ENCODE measurements at places on chromosomes 7 and 10.

DNA sequence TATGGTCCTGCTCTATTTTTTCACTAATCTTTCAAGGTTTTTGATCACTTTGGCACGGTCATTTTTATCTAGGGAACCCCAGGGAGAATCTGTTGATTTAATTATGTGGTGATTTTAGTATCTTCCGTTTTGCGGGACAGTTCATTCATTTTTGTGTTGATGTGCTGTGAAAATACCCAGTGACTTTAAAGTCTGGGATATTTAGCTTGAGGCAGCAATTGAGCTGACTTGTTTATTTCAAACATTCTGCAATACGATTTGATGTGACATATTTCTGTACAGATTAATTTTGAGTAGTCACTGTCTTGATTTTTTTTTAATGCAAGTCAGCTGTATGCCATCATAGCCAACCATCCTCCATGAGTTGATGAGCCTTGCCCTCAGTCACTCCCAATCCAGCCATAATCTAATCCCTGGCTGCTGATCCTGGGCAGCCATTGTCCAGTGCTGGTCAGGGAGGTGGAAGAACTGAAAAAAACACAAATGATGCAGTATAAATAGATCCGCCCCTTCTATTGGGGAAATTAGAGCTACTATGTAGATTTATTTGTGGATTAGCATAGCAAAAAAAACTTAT, 183.4 kb downstream of the CCSER2 start:
- no peak for DNase-seq

DNA sequence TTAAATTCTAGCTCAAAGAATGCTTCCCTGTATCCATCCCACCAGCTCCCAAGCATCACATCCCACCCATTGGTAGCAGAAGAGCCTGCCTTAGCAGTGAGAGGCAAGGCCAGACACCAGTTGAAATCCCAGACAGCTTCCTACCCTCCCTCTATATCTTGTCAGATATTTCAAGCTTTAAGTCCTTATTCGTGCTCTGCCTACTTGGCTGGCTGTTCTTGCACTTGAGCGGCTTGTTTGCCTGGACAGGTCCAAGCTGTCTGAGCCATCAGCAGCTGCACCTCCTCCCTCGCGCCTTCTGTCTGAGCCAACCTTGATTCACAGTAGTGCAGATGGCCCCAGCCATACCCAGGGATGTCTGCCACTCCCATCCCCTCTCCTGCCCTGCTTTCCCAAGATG, 16.4 kb downstream of the LRRC4 start:
- no peak for DNase-seq

GRCh38 chr7:114502454-114503254, 88.0 kb downstream of the FOXP2 start:
- no peak for DNase-seq

DNA sequence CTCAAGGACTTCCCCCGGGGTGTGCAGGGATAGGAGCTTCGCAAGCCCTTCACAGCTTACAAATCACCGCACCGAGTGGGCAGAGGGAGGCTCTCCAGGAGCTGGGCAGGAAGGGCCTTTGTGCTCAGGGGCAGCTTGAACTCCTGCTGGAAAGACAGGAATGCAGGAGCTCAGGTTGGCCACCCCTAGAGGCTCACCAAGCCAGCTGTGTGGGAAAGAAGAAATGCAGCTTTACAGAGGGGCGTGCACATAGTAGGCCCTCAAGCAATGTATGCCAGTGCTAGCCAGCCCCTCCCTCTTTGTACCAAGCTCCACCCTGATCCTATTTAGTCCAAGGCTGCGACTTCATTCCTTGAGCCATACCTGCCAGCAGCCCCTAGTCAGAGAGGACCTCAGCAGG, 26.1 kb downstream of the STRA8 start:
- DNase-seq: no peak

DNA sequence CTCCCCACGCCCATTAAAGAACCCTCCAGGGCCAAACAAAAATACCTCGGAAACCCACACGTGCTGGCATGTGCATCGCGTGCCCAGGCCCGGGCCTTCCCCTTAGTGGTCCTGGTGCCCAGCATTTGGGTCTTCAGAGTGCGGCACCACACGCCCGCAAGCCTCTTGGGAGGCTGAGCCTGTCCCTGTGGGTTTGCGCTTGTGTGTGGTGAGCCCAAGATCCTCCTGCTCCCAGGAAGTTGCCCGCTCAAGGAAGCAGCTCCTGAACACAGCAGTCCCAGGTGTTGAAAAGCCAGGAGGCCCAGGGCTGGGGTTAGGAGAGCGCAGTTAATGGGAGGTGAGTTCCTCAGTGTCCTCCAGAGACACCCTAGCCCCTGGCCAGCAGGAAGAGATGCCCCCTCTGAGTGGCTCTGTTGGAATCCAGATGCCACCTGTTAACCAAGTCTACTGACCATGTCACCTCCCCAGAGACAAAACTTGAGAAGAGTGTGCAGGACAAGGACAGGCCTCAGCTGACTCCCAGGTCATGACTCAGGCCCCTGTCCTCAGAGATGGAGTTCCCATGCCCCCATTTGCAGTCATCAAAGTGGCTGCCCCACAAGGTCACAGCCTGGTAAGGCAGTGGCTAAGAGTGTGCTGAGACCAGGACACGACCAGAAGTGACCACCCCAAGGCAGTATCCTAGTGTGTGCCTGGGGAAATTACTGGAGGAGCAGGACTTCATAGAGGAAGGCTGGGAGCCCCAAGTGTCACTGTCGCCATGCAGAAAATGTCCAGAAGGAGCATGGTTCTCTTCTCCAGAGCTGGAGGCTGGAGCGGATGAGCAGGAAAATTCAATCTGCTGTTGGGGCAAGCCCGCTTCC, 5.2 kb downstream of the FZD9 start:
- no peak for DNase-seq

- DNase-seq: no peak
These were observed 15.9 kb downstream of the VPS41 start for GRCh38 chr7:38893061-38893460.

- DNase-seq: no peak
These were observed 163.0 kb upstream of the PPP1R3A start for GRCh38 chr7:114081606-114082425.

- DNase-seq: no peak
These were observed 625.1 kb downstream of the DNAJB6 start for GRCh38 chr7:157961731-157962457.

GRCh38 chr7:148540041-148540738, 50.4 kb upstream of the C7orf33 start:
- no peak for DNase-seq

DNA sequence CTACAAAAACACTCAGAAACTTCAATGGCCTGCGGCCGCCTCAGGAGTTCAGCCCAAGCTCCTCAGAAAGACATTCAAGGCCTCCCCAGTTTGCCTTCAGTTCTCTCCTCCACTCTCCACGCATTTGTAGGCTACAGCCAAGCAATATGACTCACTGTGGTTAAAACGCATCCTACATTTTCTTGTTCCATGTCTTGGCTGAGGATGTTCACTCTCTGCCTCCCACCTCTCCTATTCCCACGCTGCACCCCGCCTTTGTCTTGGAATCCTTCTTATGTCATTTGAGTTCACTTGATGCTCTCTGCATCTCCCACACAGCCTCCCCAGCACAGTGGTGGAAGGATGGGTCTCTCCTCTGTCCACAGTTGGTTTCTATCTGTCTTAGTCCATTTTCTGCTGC, 184.8 kb downstream of the NPSR1 start:
- DNase-seq: no peak

DNA sequence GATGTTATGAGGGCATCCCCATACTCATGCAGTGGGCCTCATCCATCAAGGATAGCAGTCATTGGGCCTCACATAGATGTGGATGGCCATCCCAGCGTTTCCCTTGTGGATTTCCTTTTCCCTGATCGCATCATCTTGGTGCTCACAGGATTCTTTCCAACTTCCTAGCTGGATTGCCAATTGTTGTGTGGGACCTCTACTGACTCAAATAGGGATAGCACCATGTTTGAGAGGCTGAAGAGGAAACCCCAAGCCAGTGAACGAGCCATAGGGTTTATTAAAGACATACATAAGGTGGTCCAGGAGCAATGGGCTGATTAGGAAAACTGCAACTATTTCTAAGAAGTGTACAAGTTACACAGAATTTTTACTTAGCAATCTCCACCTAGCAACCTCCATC, 21.8 kb downstream of the ASZ1 start:
- DNase-seq: no peak

- DNase-seq: no peak
These were observed 46.2 kb upstream of the C10orf67 start for GRCh38 chr10:23390809-23391208.

DNA sequence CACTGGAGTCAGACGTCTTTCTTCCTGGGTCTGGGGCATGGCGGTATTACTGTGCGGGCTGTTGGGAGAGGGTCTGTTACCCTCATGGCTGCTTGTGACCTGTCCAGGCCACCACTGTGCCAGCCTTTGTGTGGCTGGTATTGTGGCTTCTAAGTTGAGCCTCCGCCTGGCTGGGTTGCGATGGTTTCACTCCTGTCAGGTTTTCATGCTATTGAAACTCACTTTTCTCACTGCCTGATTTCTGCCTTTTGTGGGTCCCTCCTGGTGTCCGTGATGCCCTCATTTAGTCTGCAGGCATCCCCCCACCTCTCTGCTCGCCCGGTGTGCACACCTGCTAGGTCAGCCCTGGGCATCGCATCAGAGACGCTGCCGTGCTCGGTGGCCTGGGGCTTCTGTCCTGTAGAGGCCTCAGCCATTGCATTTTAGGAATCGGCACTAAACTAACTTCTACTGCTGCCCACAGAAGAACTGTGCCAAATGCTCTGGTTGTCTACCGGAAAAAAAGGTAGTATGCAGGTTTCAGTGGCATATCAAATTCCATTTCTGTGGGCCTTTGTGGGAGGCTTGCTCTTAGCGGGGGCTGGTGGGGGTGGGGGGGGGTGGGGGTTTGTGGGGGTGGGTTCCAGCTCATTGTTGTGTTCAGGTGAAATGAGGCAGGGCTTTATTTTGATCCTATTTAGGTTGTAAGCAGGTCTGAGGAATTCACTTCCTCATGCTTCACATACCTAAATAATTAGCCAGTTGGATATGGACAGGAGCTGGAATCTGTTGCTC, 64.3 kb downstream of the MGMT start:
- no peak for DNase-seq

GRCh38 chr7:45638916-45639315, 64.7 kb downstream of the ADCY1 start:
- no peak for DNase-seq

GRCh38 chr7:92945840-92946239, 109.5 kb upstream of the CDK6 start:
- no peak for DNase-seq

- no peak for DNase-seq
These were observed 47.5 kb upstream of the AGMO start for GRCh38 chr7:15609287-15609686.
